ENCODE measurements at places on chromosomes 16 and 17. TPM values are rescaled to one million over a fixed set of nuclear protein-coding genes. Genes with fewer than 3 reads are reported as not detected.

DNA sequence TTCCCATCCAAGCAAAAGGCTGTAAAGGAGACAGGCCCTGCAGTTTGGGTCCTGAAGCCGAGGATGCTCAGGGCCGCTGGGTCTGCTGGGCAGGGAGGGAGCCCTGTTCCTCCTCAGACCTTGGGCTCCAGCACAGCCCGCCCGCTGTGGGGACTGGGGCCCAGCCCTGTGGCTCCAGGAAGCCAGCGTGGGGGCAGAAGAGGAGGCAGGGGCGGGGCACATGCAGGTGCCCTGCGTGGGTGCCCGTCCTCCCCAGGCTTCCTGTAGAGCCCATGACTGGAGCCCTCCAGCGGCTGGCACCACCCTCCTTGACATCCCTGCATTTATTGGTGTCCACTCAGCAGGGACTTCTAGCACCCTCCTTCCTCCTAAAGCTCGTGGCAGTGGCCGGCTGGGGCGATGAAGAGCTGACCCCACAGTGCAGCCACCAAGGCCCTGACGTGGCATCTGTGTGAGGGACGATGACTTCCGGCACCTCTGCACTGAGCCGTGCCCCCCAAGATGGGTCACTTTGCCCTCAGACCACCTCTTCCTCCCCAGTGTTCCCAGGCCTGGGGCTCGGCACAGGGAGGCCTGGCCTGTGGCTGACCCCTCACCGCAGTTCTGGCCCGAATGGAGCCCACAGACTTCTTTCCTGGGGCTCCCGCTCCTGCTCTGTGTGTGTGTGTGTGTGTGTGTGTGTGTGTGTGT lies 9.9 kb downstream of the PRSS27 start:
- no peak for DNase-seq

GRCh38 chr17:37787055-37787757 lies 42.3 kb upstream of the HNF1B start:
- no peak for DNase-seq

GRCh38 chr17:13374203-13375143 lies 227.3 kb downstream of the HS3ST3A1 start:
- no peak for DNase-seq

DNA sequence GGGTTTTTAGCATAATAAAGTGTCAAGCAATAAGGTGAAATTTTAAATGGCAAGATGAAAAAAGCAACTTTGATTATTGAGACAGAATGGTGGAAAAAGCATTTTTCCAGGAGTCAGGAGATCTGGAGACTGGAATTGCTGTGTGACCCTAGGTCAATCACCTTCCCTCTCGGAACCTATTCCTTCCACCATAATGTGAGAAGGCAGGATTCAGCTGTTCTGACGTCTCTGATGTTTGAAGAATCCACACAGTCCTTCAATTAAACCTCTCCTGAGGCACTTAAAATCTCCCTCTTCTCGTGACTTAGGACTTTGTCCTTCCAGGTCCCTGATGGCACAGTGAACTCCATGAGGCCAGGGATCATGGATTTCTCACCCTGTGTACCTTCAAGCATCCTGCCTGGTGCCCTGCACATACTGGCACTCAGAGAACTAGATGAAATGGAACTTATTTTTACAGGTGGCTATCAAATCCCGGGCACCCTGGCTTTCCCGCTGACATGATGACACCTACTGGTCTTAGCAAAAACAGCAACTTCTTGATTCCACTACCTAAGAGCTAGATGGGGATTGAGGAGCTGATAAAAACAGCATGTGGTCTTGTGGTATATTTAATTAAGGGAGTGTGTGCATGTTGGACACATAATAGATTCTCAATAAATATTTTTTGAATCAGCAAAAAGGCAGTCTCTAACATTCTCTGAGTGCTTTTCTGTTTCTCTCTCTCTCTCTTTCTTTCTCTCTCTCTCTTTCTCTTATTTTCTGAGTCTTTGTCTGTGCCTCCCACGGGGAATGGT lies 2.3 kb upstream of the CCDC182 start:
- DNase-seq: peak; percentile 37

DNA sequence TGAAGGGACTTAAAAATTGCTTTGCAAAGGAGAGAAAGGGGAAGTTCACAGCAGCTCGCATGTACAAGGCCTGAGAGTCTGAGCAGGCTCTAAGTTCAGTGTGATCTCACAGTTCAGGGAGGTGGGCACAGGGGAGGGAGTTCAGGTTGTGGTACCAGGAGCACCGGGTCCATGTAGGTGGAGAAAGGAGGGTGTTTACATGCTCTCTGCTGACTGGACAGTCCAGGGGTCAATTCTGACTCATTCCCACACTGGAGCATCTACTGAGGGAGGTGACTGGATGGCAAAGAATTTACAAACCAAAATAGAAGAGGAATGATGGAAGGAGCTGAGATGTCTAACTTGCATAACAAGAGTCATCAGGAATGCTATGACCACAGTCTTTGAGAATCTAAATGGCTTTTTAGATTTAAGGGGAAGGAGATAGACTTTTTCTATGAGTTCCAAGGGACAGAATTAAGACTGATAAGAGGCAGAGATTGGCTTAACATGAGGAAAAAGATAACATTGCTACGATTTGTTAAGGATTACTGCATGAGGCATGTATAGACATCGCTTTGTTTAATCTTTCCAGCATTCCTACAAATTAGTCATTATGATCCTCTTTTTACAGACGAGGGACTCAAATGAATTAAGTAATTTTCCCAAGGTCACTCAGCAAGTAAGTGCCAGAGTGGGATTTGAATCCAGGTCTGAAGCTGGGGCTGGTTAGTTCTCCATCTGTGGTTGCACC lies 29.9 kb downstream of the MIS12 start:
- DNase-seq: no peak

DNA sequence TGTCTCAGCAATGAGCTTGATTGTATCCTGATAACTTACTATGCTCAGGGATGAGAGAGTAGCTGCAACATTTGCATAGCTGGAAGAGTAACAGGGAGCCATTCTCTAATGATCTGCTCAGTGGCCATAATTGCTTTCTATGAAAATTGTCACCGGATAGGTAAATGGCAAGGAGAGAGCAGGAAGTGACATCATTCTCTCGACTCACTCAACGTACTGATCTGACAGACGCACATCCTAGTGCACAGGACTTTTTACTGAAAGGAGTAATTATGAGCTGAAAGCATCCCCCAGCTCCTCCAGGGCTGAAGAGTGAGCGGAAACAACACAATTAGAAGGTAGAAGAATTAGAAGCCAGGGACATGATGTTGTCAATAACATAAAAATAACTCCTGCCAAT lies 71.8 kb downstream of the IRX5 start:
- DNase-seq: no peak

GRCh38 chr17:28379814-28380801 lies 8.6 kb downstream of the SARM1 start:
- no peak for DNase-seq

DNA sequence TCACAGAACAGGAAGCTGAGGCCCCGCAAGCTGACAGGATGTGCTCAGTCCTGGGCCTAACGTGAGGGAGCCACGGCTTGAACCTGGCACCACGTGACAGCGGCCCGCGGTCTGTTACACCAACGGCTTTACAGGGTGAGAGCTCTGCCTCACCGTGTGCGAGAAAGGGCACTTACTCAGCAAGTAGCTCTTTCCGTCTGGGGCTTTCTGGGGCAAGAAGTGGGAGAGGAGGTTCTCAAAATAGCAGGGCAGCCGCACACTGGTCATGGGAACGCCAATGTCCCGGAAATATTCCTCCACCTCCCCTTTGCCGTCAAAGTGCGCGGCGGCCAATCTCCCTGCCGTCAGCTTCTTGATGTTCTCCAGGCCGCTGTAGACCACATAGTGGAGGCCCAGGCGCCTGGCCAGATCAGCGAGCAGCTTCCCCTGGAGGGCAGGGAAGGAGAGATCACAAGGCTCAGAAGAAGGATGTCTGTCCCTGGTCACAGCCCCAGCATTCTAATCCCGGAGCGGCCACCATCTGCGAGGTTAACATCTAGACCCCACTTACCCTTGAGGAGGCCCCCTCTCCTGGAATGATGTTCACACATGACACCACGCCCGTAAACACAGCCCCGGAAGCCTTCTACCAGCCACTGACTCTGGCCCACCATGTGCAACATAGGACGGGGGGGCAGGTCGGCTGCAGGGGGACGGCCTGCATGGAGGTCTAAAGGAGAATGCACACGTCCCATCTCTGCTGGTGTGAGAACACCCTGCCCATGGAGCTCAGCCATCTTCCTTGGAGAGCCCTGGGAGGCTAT lies 8.2 kb downstream of the NMRAL1 start:
- DNase-seq: peak; percentile 87

DNA sequence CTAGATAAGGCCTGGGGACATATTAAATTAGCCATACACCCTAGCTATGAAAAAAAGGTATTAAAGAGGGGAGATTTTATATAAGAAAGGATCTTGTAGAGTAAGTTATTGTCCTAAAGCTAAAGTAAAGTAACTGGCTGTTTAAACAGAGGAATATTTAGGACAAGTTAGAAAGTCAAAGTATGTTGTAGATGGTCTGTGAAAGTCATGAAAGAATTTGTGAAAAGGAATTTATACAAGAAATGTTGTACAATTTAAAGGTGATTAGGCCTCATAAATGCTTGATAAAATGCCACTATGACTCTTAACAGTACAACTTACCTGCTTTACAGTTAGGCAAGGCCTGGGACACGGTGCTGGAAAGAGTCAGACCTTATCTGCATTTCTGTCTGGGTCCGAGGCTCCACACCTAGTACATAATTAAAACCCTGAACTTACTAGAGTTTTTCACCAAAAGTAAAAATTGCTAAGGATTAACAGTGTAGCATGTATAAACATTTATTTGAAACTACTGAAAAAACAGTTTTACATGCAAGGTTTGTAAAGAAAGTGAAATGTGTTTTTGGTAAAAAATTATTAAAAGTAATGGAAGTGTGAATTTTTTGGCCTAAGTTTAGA lies 445.3 kb upstream of the TOM1L1 start:
- no peak for DNase-seq

- no peak for DNase-seq
Observed at GRCh38 chr16:2432801-2433505, 3.7 kb downstream of the CCNF start.

GRCh38 chr16:67672306-67672705 lies 5.7 kb downstream of the C16orf86 start:
- DNase-seq: peak; percentile 60

DNA sequence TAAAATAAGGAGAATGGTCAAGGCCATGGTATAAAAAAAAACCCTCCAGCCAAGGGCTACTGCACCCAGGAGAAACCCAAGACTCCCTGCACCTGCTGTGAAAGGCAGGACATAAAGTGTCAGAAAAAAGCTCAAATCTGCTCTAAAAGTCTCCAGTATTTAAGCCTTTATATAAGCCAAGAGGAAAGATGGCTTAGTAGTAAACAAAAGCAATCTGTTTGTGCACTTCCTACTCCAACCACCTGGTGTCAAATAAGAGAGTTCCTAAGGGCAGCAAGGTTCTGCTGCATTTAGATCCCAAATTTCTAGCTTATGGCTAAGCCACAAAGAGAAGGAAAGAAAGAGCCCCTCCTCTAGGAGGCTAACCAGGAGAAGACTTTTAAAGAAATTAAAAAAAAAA lies 20.6 kb downstream of the ACSM1 start:
- DNase-seq: no peak

- DNase-seq: no peak
Observed at GRCh38 chr17:42617956-42618431, 8.5 kb downstream of the TUBG1 start.

- no peak for DNase-seq
Observed at GRCh38 chr16:75246504-75247205, 4.8 kb downstream of the BCAR1 start.

GRCh38 chr16:79901522-79901921 lies 301.0 kb upstream of the MAF start:
- DNase-seq: no peak

- no peak for DNase-seq
Observed at GRCh38 chr17:72169823-72170222, 49.0 kb downstream of the SOX9 start.

DNA sequence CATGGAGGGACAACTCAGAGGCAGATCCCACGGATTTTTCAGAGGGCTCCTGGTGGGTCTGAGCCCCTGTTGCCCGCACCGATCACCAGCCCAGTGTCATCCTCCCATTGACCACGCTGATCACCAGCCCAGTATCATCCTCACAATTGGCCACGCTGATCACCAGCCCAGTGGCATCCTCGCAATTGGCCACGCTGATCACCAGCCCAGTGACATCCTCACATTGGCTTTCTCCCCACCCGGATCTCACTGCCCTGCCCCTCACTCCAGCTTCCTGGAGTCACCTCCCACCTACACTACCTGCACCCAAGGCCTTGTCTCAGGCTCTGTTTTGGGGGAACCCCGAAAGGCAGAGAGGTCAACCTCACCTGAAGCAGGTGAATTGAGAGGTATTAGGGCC lies 358.2 kb upstream of the TNRC6C start:
- DNase-seq: no peak

DNA sequence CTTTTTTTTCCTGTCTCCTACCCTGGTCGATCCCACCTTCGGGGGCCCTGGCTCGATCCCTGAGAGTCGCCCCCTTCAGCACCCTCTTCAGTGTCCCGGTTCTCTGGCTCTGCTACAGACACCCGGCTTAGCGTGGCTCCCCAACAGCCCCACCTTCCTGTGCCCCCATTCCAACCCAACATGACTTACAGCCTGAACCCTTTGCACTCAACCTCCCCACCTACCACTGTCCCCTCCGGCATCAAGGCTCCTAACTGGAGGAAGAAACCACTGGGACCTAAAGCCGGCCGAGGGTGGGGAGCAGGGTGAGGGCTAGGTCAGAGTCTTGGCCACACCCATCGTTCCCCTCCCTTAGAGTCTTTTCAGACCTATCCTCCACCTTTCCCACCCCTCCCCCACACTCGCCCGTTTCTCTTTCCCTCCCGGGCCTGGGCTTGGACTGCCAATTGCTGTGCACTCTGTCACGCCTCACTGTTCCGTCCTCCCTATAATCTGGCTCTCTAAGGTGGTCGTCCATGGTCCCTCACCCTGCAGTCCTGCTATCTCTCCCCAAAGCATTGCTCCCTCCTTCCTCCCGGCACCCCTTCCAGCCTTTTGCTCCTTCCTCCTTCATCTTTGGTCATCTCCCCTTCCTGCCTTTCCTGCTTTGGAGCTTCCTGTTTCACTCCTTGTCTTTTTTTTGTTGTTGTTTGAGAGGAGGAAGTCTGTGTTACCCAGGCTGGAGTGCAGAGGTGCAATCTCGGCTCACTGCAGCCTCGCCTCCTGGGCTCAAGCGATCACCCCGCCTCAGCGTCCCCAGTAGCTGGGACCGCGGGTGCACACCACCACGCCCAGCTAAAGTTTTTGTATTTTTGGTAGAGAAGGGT lies 890 bp upstream of the CLDN7 start:
- no peak for DNase-seq

Gene KRT40
- total RNA-seq: not detected

Gene COIL
- 8.1 TPM for total RNA-seq

Gene KRTAP9-1
- total RNA-seq: not detected

Gene SLFN12L
- 0.32 TPM for total RNA-seq

All from left ventricle myocardium superior (tissue), 1 donor.